ENCODE measurements at places on chromosomes 12 and 14. TPM values are rescaled to one million over a fixed set of nuclear protein-coding genes. Genes with fewer than 3 reads are reported as not detected.
A peak's percentile ranks its signal among the peaks of the same experiment; 100 is the strongest.

GRCh38 chr12:32997471-32997870, 100.9 kb upstream of the PKP2 start:
- H3K27ac ChIP-seq: no peak overlapping the region
- H3K4me1 ChIP-seq: no peaks in the 10 kb centered on the region
- H3K27me3 ChIP-seq: no peaks in the 10 kb centered on the region
- no peak for DNase-seq
- no peak overlapping the region for H3K4me3 ChIP-seq
- no peaks in the 10 kb centered on the region for H3K36me3 ChIP-seq

GRCh38 chr12:54725233-54725843, 77.2 kb upstream of the DCD start:
- no peak overlapping the region for H3K4me3 ChIP-seq
- no peaks in the 10 kb centered on the region for H3K4me1 ChIP-seq
- H3K27ac ChIP-seq: no peak overlapping the region
- DNase-seq: no peak
- peaks cover 4% of the 10 kb centered on the region for H3K27me3 ChIP-seq

DNA sequence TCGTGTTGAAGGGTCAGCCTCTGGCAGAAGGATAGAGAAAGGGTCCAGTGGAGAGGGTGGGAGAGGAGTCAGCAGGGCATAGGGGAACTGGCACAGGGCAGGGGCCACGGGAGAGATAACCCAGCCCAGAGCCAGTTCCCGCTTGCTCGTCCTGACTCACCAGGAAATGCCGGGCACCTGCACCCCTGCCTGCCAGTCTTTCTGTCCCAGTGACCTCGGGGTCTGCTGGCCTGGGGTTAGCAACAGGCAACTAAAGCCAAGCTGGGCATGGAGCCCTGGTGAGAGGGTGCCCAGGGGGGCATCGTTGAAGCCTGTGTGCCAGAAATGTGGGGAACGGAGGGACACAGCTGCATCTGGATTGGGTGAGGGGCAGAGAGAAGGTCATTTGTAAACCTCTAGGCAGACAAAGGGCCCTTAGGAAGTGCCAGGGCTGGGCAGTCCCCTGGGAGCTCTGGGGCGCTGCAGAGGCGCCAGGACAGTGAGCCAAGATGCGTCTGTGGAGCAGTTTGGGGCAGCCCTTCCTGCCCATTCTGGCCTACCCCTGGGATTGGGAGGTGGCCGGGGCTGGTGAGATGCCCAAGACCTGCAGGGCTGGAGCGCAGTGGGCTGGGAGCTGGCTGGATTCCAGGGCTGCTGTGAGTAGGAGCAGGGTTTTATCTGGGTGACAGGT, 5.5 kb downstream of the TNFAIP2 start:
- no peak for DNase-seq
- H3K4me1 ChIP-seq: peaks cover 29% of the 10 kb centered on the region
- H3K4me3 ChIP-seq: no peak overlapping the region
- H3K36me3 ChIP-seq: peaks cover 28% of the 10 kb centered on the region
- no peaks in the 10 kb centered on the region for H3K27me3 ChIP-seq
- H3K27ac ChIP-seq: no peak overlapping the region

DNA sequence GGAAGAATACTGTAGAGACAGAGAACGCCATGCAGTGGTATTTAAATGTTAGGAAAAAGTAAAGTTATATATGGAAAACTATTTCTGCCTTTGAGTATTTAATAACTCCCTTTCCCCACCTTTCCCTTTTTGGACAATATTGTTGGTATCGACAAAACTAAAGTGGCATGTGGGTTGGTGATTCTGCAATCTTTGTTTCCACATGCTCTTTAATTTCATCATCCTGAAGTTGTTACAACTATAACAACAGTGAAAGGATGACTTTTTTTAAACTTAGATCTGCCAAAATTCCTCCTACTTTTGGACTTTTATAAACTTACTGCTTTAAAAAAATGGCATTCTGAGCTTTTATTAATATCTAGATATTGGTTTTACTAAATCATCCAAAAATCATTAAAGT, 25.3 kb downstream of the TTC8 start:
- DNase-seq: no peak
- H3K27me3 ChIP-seq: no peaks in the 10 kb centered on the region
- no peak overlapping the region for H3K27ac ChIP-seq

The RNU4-1 gene
- polyA plus RNA-seq: not detected

- no peak for DNase-seq
- H3K4me3 ChIP-seq: no peak overlapping the region
- H3K27ac ChIP-seq: no peak overlapping the region
- H3K27me3 ChIP-seq: no peaks in the 10 kb centered on the region
- peaks cover 74% of the 10 kb centered on the region for H3K4me1 ChIP-seq
These were observed 20.5 kb downstream of the CCND2 start for GRCh38 chr12:4293966-4294505.

GRCh38 chr12:25253371-25254068, 2.8 kb upstream of the KRAS start:
- H3K4me3 ChIP-seq: no peak overlapping the region

GRCh38 chr12:3655328-3655900, 97.5 kb downstream of the CRACR2A start:
- no peaks in the 10 kb centered on the region for H3K27me3 ChIP-seq
- no peaks in the 10 kb centered on the region for H3K36me3 ChIP-seq
- no peak overlapping the region for H3K4me3 ChIP-seq
- H3K27ac ChIP-seq: no peak overlapping the region

- H3K27me3 ChIP-seq: no peaks in the 10 kb centered on the region
- no peaks in the 10 kb centered on the region for H3K4me1 ChIP-seq
- H3K36me3 ChIP-seq: no peaks in the 10 kb centered on the region
- DNase-seq: peak; percentile 83
- no peak overlapping the region for H3K27ac ChIP-seq
These were observed 7.6 kb upstream of the PFDN5 start for GRCh38 chr12:53287741-53288216.

DNA sequence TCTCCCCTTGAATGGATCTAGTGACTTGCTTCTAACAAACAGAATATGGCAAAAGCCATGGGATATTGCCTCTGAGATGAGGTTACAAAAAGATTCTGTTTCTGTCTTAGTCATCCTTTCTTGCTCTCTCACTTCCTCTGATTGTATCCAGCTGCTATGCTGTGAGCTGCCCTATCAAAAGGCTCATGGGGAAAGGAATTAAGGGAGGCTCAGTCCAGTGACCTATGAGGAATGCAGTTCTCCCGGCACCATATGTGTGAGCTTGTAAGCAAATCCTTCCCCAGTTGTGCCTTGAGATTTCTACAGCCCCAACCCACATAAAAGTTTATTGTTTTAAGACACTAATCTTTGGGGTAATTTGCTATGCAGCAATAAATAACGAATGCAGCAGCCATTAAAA, 183.1 kb downstream of the KLHL28 start:
- H3K4me3 ChIP-seq: no peak overlapping the region
- no peak overlapping the region for H3K27ac ChIP-seq
- no peaks in the 10 kb centered on the region for H3K36me3 ChIP-seq
- no peaks in the 10 kb centered on the region for H3K4me1 ChIP-seq
- H3K27me3 ChIP-seq: no peaks in the 10 kb centered on the region

The MAP3K9 gene
- polyA plus RNA-seq: 0.91 TPM

- no peaks in the 10 kb centered on the region for H3K27me3 ChIP-seq
- no peaks in the 10 kb centered on the region for H3K4me1 ChIP-seq
- no peak overlapping the region for H3K27ac ChIP-seq
These were observed 56.5 kb downstream of the WASHC4 start for GRCh38 chr12:105164068-105164467.
